H1 (cell line): ENCODE measurements at places on chromosomes 2 and 18. TPM values are rescaled to one million over a fixed set of nuclear protein-coding genes. Genes with fewer than 3 reads are reported as not detected.

GRCh38 chr2:237132799-237133198 is 47.1 kb downstream of the COPS8 start:
- H3K4me1 ChIP-seq = peaks cover 3% of the 10 kb centered on the region; the same call in 1 of the 2 replicates
- DNase-seq = peak; percentile 29
- no peak overlapping the region for H3K4me3 ChIP-seq
- H3K27ac ChIP-seq = no peak overlapping the region
- no peaks in the 10 kb centered on the region; the same call in 1 of the 2 replicates for H3K27me3 ChIP-seq

DNA sequence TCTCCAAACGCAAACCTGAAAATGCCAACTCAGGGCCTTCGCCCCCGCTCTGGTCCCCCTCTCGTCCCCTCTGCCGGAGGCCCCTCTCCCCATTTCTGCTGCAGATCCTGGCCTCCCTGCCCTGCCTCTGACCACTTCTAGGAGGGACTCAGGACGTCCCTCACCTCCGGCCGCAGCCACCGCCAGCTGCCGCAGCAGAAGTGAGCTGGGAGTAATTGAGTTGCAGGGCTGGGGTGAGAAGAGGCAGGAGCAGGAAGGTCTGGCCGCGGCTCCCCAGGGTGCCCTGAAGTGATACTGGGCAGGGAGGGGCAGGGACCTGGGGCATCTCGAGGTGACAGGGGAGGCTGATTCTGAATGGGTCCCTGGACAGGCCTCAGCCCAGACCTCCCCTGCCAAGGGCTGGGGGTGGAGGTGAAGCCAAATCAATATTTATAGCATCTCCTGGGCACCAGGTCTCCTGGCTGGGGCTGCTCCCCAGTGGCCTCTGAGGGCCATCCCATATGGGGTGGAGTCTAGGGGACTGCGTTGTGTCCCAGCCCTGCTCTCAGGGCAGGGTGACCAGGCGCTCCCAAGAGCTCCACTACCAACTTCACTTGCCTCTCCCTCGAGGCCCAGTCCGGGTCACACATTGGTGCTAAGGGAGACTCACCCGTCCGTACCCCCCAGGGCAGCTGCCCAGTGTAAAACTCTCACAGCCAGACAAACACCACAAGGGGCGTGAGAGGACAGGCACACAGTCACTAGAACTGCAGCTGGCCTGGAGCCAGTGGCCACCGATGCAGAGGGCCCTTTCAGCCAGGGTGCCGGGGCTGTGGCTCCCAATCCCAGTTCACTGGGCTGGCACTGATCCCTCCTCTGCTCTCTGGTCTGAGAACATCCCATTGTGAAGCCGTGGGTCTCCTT is 33.0 kb downstream of the KCNIP3 start:
- H3K4me1 ChIP-seq = peaks cover 3% of the 10 kb centered on the region; the same call in 1 of the 2 replicates
- no peak for DNase-seq
- no peak overlapping the region for H3K4me3 ChIP-seq
- no peak overlapping the region for H3K27ac ChIP-seq
- H3K27me3 ChIP-seq = no peaks in the 10 kb centered on the region
- no peaks in the 10 kb centered on the region for H3K36me3 ChIP-seq

Gene SNORC
- total RNA-seq = 1.6 and 2.1 TPM in 2 replicates

- no peak for DNase-seq
- H3K4me3 ChIP-seq = no peak overlapping the region
- no peaks in the 10 kb centered on the region for H3K27me3 ChIP-seq
- no peaks in the 10 kb centered on the region for H3K4me1 ChIP-seq
These were observed 228.0 kb upstream of the SMAD7 start for GRCh38 chr18:49178736-49179135.

Gene SP110
- 7.1 and 8.2 TPM in 2 replicates for total RNA-seq

DNA sequence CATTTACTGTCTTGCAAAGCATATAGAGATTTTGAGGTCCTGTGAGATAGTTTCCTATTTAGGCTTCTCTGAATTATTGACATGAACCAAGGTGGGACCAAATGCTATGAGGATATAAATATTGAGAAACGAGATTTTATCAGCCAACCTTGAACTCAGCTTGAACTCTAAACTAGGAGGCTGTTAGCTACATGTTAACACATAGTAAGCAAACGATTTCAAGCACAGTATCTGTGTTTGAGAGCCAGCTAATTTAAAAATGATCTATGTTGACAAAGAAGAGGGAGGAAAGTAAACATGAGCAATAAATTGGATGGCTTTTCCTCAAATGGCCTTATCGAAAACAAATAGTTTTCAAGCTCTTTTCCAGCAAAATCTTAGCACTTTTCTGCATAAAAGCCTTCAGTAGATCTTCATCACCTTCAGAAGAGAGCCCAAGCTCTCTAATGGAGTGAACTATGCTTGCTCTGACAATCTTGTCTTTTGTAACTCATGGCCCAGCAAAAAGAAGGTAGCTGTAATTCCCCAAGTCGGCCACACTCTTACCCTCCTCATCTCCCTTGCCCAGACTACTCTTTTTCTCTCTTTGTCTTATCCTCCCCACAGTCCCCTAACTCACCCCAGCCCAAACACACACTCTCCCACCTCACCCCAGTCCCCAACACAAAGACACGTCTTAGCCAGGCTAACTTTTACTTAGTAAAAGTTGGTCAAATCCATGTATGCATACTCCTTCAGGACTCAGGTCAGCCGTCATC is 14.7 kb downstream of the CD28 start:
- no peak overlapping the region for H3K4me3 ChIP-seq
- no peak for DNase-seq
- H3K4me1 ChIP-seq = peaks cover 10% of the 10 kb centered on the region
- peak overlapping the region; percentile 23; the same call in 1 of the 2 replicates for H3K27ac ChIP-seq
- no peaks in the 10 kb centered on the region for H3K27me3 ChIP-seq
- H3K36me3 ChIP-seq = no peaks in the 10 kb centered on the region

Gene XIRP2
- 0.11 and 0.15 TPM in 2 replicates for total RNA-seq

GRCh38 chr2:120914839-120915521 is 179.3 kb downstream of the GLI2 start:
- no peak overlapping the region for H3K4me3 ChIP-seq
- DNase-seq = no peak
- H3K36me3 ChIP-seq = no peaks in the 10 kb centered on the region
- H3K27me3 ChIP-seq = no peaks in the 10 kb centered on the region
- peaks cover 4% of the 10 kb centered on the region for H3K4me1 ChIP-seq

- H3K4me1 ChIP-seq = peaks cover 3% of the 10 kb centered on the region; the same call in 1 of the 2 replicates
- no peaks in the 10 kb centered on the region for H3K36me3 ChIP-seq
- no peaks in the 10 kb centered on the region for H3K27me3 ChIP-seq
- H3K4me3 ChIP-seq = no peak overlapping the region
- no peak for DNase-seq
These were observed 38.1 kb downstream of the FER1L5 start for GRCh38 chr2:96680561-96681141.

Gene SEMA4F
- 3.1 and 3.4 TPM in 2 replicates for total RNA-seq

- no peaks in the 10 kb centered on the region for H3K27me3 ChIP-seq
- H3K27ac ChIP-seq = no peak overlapping the region
- no peaks in the 10 kb centered on the region for H3K4me1 ChIP-seq
- H3K36me3 ChIP-seq = no peaks in the 10 kb centered on the region
- no peak overlapping the region for H3K4me3 ChIP-seq
These were observed 1552.9 kb upstream of the SLC39A10 start for GRCh38 chr2:194103941-194104659.

Gene RAB10
- total RNA-seq = 127 and 136 TPM in 2 replicates

Gene ALPI
- not detected in 2 replicates for total RNA-seq

DNA sequence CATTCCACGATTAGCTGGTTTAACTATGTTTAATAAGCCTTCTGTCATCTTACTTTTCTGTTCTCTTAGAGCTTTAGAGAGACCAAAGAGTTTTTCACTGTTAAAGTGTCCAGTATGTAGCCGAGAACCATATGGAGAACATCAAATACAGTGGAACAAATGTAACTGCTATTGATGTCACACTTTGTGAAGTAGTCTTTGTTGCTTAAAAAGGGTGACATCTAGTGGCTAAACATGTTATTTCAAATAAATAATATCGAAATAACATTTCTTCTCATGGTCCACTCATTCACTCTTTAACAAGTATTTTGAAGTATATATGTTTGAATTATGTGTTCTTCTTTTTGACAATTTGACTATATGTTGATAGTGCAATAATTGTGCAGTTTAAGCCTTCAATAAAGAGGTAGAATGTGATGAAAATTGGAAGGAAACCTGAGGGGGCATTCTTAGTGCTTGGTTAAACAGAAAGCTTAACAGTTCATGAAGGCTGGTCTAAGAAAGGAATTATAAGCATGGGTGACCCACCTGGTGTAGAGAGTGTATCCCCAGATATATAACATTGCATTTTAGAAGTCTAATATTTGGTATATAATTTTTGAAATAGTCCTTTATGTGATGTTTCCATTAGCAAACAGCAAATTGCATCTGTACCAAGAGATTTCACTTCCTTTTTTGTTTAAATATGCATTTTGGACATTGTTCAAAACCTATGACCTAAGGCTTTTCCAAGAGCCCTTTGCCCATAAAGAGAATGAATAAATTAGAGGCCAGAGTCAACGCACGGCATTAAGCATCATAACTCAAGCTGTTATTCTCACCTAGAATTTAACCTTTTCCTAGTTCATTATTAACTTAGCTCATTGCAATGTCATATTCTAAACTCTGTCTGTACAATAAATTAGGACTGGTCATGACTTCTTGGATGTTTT is 112.1 kb downstream of the KYNU start:
- H3K36me3 ChIP-seq = no peaks in the 10 kb centered on the region
- H3K4me3 ChIP-seq = no peak overlapping the region
- no peak overlapping the region for H3K27ac ChIP-seq

DNA sequence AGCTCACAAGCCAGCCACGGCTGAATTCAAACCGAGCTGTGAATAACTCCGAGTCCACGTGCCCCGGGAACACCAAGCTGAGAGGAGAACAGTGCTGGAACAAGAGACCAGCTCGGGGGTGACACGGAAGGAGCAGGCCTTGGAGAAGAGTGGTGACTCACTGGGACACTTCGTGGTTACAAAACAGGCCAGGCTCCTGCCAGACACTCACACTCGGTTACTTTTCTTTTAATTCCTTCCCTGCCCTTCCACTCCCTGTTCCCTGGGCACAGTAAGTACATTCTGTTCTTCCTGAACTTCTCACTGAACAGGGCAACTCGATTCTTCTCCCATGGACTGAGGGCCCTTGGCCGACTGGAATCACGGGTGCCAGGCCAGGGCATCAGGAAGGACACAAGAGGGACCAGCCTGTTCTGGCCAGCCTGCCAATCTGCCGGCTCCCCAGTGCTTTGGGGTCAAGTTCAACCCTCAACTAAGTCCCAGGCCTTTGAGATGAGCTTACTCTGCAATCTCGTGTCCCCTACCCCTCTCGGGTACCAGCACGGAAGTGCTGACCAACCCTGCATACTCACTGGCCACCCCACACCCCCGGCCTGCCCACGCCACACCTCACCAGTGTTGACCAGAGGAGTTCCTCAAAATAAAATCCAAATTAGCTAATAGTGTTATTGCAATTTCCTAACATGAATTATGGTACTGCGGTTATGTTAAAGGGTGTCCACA is 87.5 kb downstream of the TFCP2L1 start:
- H3K4me1 ChIP-seq = 0 out of 2 replicates have a peak, but pooled peaks cover 4% of the 10 kb centered on the region
- H3K27ac ChIP-seq = no peak overlapping the region
- H3K27me3 ChIP-seq = no peaks in the 10 kb centered on the region
- no peaks in the 10 kb centered on the region for H3K36me3 ChIP-seq

DNA sequence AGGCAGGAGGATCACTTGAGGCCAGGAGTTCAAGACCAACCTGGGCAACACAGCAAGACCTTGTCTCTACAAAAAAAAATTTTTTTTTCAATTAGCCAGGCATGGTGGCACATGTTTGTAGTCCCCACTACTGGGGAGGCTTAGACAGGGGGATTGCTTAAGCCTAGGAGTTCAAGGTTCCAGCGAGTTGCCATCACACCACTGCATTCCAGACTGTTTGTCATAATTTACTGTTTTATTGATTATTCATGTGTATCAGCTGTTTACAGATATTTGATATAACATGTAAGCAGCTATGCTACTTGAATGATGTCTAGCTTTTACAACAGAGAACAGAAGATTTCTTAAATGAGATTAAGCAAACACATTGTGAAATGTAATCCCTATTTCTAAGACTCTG is 35.3 kb downstream of the DSG2 start:
- H3K27ac ChIP-seq = no peak overlapping the region
- H3K27me3 ChIP-seq = no peaks in the 10 kb centered on the region
- no peak for DNase-seq
- H3K4me1 ChIP-seq = no peaks in the 10 kb centered on the region

DNA sequence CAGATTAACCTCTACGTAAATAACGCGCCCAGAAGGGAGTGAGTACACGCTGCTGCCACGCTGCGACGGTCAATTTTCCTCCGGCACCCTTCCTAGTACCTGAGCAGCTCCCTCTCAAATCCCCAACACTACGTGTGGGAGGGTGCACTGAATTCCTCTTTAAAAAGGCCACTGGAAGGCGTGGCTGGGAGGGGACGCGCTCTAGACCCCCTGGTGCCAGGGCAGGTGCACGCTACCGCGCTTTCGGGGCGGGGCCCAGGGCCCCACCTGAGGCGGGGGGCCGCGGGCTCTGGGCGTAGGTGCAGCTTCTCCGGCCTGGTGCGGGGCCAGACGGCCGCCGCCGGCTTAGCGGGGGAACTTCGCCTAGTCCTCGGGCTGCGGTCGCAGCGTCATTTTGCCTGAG is 668 bp upstream of the ANKRD12 start:
- peaks cover 40% of the 10 kb centered on the region for H3K36me3 ChIP-seq
- H3K27me3 ChIP-seq = no peaks in the 10 kb centered on the region

- H3K4me1 ChIP-seq = no peaks in the 10 kb centered on the region
- H3K4me3 ChIP-seq = no peak overlapping the region
- no peak for DNase-seq
- H3K27me3 ChIP-seq = no peaks in the 10 kb centered on the region
- H3K36me3 ChIP-seq = no peaks in the 10 kb centered on the region
These were observed 299.6 kb downstream of the PAX3 start for GRCh38 chr2:221999166-221999565.

DNA sequence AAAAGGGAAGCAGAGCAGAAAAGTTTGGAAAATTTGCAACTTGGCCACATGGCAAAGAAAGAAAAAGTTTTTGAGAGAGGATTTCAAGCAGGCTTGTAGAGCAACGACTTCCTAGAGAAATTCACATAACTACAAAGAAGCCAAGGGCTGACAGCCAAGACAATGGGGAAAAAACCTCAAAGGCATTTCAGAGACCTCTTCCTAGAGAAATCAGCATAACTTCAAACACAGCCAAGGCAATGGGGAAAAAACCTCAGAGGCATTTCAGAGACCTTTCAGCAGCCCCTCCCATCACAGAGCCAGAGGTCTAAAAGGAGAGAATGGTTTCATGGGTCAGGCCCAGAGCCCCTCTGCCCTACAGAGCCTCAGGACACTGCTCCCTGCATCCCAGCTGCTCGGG is 7.2 kb downstream of the ADI1 start:
- no peaks in the 10 kb centered on the region for H3K27me3 ChIP-seq
- peaks cover 9% of the 10 kb centered on the region for H3K36me3 ChIP-seq
- H3K27ac ChIP-seq = no peak overlapping the region
- H3K4me3 ChIP-seq = no peak overlapping the region

GRCh38 chr18:11246495-11247300 is 97.3 kb upstream of the PIEZO2 start:
- H3K27me3 ChIP-seq = no peaks in the 10 kb centered on the region
- H3K27ac ChIP-seq = no peak overlapping the region
- no peaks in the 10 kb centered on the region; the same call in 1 of the 2 replicates for H3K36me3 ChIP-seq

Gene BCL11A
- 59.3 and 61.3 TPM in 2 replicates for total RNA-seq

Gene CDK5R2
- total RNA-seq = not detected in 2 replicates

Gene SCN3A
- not detected in 2 replicates for total RNA-seq
